NCI-H1048 (cell line): ENCODE measurements at places on chromosomes 12 and 14.

GRCh38 chr14:96294246-96294645 is 38.2 kb downstream of the BDKRB1 start:
- DNase-seq = no peak

DNA sequence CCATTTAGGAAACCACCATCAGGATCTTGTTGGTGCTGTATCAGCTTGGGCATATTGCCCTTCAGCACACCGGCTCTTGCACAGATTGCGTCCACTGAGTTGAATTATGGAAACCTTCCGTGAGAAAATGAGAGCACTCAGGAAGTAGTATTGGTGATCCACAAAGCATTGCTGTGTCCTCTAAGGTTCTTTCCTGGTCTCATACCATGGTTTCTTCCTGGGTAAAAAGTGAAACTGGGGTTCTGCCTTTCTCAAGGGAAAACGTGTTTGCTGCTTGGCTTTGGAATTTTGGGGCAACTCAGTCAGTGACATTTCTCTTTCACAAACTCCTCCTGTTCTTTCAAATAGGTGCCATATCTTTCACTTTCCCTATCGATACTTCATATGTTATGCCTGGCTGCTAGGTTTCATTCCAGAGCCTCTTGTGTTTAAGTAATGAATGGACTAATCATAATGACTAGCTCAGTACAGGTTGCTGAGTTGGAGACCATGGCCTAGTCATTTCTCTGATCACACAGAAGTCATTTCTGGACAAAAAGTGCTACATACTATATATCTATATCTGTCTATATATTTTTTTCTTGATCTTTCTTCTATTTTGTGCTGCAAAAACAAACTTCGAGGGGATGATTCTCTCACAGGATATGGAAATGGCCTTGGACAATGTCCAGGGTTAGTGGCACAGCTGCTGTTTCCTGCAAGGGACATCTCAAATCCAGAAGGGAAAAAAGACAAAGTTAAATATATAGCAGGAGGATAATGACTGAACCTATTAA is 423.4 kb downstream of the ZFP36L1 start:
- DNase-seq = no peak

DNA sequence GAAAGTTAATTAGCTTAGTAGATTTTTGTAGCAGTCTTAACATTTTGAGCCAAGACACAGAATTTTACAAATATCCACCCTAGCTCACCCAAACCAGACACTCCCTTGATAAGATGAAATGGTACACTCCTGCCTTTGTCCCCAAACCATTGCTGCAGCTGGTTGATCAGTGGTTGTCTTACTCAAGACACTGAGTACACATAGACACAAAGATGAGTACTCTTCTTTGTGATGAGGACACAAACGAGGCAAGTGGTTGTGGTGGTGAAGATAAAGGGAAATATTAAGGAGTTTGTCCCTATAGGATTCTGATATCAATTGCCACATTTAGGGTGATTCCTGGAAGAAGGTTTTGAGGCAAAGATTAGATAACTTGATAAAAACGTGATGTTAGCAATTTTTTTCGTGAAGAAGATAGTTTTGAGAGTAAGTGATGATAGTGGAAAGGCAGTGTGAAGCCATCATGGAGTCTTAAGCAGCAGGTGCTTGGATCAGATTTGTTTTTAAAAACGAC is 21.4 kb upstream of the ATP2B1 start:
- DNase-seq = no peak

DNA sequence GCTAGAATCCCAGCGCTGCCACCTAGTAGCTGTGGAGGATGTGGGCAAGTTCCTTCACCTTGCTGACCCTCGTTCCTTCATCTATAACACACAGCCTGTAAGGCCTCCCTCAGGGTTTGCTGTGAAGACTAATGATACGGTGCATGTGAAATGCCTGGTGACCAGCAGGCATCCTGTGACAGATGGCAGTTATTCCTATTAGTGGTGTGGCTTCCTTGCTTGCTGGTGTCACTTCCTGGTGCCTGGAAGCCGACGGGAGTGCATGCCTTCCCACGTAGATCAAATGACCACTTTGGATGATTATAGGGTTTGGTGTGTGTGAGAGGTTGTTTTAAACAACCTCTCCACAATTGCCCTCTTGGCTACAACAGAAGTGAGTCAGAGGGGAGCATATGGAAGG is 894.9 kb downstream of the VRK1 start:
- DNase-seq = no peak

DNA sequence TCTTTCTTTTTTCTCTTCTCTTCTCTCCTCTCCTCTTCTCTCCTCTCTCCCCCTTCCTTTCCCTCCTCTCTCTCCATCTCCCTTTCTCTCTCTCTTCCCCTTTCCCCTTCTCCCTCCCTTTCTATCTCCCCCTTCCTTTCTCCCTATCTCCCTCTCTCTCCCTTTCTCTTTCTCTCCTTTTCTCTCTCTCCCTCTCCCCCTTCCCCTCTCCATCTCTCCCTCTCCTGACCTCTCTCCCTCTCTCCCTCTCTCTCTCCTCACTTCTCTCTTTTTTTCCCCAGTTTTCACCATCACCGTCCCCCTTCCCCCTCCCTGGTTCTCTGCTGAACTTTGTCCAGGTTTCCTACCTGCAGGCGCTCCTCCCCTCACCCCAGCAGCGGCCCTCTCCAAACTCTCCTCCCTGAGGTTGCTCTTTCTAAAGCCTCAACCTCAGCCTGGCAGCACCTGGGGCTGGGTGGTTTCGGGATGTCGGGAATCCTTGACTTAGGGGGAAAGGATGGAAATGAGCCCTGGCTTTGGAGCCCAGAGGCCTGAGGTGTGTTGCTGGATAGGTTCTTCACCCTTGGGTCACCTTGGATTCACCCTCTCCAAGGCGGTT is 14.7 kb upstream of the TBX3 start:
- no peak for DNase-seq

DNA sequence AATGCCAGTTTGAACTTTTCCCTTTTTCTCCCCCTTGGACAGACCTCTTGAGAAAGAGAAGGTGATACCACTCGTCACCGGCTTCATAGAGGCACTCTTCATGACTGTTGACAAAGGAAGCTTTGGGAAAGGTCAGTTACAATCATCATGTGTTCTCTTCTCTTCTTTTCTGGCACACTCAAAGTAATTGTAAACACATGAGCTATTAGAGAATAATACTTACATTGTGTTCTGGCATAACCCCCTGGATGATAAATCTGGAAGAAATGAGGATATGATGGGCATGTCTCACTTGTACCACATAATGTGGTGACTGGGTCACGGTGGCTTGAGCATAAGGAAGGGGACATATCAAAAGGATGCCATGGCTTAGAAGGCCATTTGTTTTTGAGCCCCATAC is 20.0 kb downstream of the UTP20 start:
- no peak for DNase-seq
